ENCODE measurements at places on chromosomes 12 and 14. TPM values are rescaled to one million over a fixed set of nuclear protein-coding genes. Genes with fewer than 3 reads are reported as not detected.

- H3K4me1 ChIP-seq = no peaks in the 10 kb centered on the region
- peaks cover 20% of the 10 kb centered on the region for H3K36me3 ChIP-seq
- H3K4me3 ChIP-seq = no peak overlapping the region
- no peaks in the 10 kb centered on the region for H3K27me3 ChIP-seq
- H3K27ac ChIP-seq = no peak overlapping the region
These were observed 7.3 kb downstream of the ITGA7 start for GRCh38 chr12:55700255-55701018.

- no peak overlapping the region for H3K4me3 ChIP-seq
- H3K36me3 ChIP-seq = no peaks in the 10 kb centered on the region
- DNase-seq = no peak
- no peaks in the 10 kb centered on the region for H3K27me3 ChIP-seq
- H3K27ac ChIP-seq = no peak overlapping the region
These were observed 55.3 kb downstream of the ZFYVE21 start for GRCh38 chr14:103770902-103771301.

DNA sequence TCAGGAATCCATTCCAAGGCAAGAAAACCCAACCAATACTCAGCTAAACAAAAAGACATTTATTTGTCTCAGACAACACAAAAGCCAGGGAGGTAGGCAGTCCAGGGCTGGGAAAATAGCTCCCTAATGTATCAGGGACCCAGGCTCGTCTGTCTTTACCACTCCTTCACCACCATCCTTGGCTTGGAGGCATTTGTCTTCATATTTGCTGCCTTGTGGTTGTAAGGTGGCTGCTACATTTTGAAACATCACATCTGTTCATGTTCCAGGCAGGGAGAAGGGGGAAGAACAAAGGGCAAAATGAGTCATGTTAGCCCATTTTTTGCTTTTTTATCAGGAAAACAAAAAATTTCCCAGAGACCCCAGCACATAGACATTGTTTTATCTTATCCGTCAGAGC is 44.8 kb upstream of the PCED1B start:
- H3K4me3 ChIP-seq = no peak overlapping the region
- H3K27ac ChIP-seq = no peak overlapping the region
- H3K36me3 ChIP-seq = no peaks in the 10 kb centered on the region
- H3K27me3 ChIP-seq = no peaks in the 10 kb centered on the region

Gene MIP
- not detected for total RNA-seq

Gene C12orf54
- not detected for total RNA-seq

Gene KRT83
- not detected for total RNA-seq

Gene SMOC1
- 2.4 TPM for total RNA-seq

Gene ZDHHC17
- total RNA-seq = 32.1 TPM
